Endothelial cell of coronary artery (primary cell): ENCODE measurements at places on chromosomes 4 and X. TPM values are rescaled to one million over a fixed set of nuclear protein-coding genes. Genes with fewer than 3 reads are reported as not detected.

The TEX13B gene
- total RNA-seq = not detected in 2 replicates

The PLA2G12A gene
- total RNA-seq = 27.9 and 39.2 TPM in 2 replicates

The SPATA4 gene
- total RNA-seq = 0.09 TPM in 2 replicates

The IL13RA2 gene
- total RNA-seq = under 0.01 and 0.09 TPM in 2 replicates

The CRLF2 gene
- not detected in 2 replicates for total RNA-seq
